ENCODE measurements at places on chromosomes 5 and 9. TPM values are rescaled to one million over a fixed set of nuclear protein-coding genes. Genes with fewer than 3 reads are reported as not detected.

The TLE1 gene
- total RNA-seq = 80.1 TPM

The CDKN2AIPNL gene
- 43.1 TPM for total RNA-seq

The ZNF883 gene
- 0.65 TPM for total RNA-seq

The MRPS30 gene
- 36.3 TPM for total RNA-seq

The PCDHB6 gene
- 1.1 TPM for total RNA-seq

The N4BP3 gene
- total RNA-seq = 0.98 TPM

The BAAT gene
- total RNA-seq = 0.31 TPM

The OBP2B gene
- not detected for total RNA-seq

The PIP5KL1 gene
- 1.1 TPM for total RNA-seq

The UCK1 gene
- total RNA-seq = 21.4 TPM

The NPR3 gene
- 14.7 TPM for total RNA-seq

The SPATA31D4 gene
- not detected for total RNA-seq

The MYOZ3 gene
- total RNA-seq = 0.06 TPM

The AUH gene
- total RNA-seq = 9.9 TPM

The SLC36A2 gene
- total RNA-seq = not detected

The CDKN2B gene
- total RNA-seq = not detected

The AQP3 gene
- total RNA-seq = 28.3 TPM

The LPCAT1 gene
- total RNA-seq = 170 TPM

The ECM2 gene
- total RNA-seq = 0.17 TPM

The PAPPA gene
- total RNA-seq = 29.1 TPM

The TRIP13 gene
- total RNA-seq = 65.8 TPM

Measured in A549 treated with AZD2906 at 1 μM for 4 hours (cell line).